ENCODE measurements at places on chromosomes 3 and 15. TPM values are rescaled to one million over a fixed set of nuclear protein-coding genes. Genes with fewer than 3 reads are reported as not detected.
A peak's percentile ranks its signal among the peaks of the same experiment; 100 is the strongest.

GRCh38 chr3:193677734-193678133 is 84.7 kb downstream of the OPA1 start:
- no peak for DNase-seq

GRCh38 chr15:40011303-40011702 is 27.7 kb downstream of the SRP14 start:
- DNase-seq = no peak

GRCh38 chr3:184716622-184717398 is 4.9 kb upstream of the MAGEF1 start:
- peak; percentile 48 for DNase-seq

GRCh38 chr3:58899953-58900298 is 149.9 kb downstream of the CFAP20DC start:
- peak; percentile 12 for DNase-seq

DNA sequence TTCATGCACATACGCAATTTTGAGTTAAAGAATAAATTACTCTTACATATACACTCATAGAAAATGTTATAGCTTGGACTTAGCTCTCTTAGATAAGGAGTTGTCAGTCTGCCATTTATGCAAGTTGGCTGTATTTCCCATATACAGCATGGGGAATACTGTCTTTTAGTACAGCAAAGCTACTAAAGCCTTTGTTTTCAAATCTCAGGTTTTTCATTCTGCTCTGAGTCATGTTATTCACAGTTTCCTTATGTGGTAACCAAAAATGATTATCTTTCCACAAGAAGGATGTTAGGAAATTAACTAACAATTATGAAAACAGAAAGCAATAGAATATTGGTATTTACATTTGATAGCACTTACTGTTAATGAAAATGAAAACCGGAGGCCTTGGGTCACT is 4.3 kb upstream of the TIPARP start:
- no peak for DNase-seq

GRCh38 chr15:33701304-33701696 is 267.0 kb upstream of the CHRM5 start:
- DNase-seq = no peak

DNA sequence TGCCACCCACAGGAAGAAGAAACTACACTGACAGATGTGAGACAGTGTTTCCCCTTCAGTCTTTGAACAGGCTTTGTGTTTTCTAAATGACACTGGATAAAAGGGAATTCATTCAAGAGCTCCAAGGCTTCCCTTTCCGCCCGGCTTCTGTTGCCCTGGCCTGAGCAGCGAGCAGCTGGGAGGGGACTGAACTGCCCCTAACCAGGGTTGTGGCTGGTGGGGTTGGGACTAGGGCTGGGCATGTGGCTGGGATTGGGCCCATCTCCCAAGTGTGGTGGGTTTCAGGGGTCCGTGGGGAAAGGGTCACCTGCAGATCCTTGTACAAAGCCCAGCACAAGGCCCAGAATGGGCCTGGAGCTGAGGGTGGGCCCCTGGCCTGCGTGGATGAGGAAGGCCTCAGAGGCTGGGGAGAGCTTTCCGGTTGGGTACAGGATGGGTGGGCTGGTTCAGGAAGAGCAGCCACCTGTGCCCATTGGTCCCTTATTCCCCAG is 10.4 kb downstream of the VILL start:
- DNase-seq = no peak

DNA sequence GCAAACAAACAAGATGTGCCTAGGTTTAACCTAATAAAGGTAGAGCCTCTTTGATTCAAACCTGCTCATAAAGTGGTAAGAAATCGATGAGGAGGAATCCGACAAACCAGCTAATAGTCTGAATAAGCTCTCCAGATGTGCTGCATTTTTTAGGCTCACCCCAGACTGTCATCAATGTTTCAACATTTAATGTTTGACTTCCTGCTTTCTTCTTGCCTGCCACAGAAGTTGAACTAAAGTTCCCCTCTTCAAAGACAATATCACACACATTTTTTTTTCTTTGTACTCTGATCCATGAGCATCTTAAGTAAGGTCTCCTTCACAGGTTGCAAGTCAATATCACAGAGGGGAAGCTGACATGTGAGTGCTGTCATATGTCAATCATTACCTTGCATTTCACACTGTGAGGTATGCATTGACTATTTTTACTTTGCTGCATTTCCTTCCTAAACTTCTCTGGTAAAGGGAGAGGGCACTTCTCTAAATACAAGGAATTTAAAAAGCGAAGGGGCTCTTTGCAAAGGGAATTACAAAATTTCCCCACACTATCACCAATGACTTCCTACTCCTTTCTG is 172.3 kb upstream of the MCTP2 start:
- DNase-seq = no peak

DNA sequence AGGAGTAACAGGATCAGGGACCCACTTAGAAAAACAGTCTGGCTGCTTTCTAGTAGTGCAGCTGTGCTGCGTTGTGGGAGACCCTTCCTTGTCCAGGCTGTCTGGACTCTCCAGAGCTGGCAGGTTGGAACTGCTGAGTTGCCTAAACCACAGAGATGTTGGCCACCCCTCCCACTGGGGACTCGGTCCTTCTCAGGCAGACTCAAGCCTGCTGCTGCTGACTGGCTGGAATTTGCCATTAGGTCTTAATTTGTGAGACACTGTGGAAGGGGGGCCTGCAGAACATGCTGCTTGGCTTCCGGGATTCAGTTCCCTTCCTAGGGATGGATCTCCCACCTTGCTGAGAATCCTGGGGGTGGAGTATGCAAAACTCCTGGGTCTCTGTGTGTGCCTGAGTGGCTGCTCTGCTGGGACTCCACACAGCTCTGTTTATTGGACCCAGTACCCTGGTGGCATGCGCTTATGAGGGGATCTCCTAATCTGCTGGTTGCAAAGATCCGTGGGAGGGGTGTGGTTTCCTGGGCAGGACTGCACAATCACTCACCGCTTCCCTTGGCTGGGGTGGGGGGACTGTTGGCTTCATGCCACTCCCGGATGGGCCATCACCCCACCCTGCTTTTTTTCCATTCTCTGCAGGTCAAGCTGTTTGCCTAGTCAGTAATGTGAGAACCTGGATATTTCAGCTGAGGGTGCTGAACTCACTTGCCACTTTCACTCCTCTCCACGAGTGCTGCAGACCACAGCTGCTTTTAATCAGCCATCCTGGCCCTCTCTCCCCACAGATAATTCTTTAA is 150.5 kb downstream of the CFAP20DC start:
- peak; percentile 36 for DNase-seq

The LIPH gene
- not detected for polyA plus RNA-seq

The ATP13A4 gene
- 0.03 TPM for polyA plus RNA-seq

The WNT5A gene
- polyA plus RNA-seq = 30.7 TPM

The RAB6B gene
- 8.5 TPM for polyA plus RNA-seq

The CYP8B1 gene
- not detected for polyA plus RNA-seq

Data from SK-N-SH (cell line).